ENCODE measurements at places on chromosomes 2 and 18.

DNA sequence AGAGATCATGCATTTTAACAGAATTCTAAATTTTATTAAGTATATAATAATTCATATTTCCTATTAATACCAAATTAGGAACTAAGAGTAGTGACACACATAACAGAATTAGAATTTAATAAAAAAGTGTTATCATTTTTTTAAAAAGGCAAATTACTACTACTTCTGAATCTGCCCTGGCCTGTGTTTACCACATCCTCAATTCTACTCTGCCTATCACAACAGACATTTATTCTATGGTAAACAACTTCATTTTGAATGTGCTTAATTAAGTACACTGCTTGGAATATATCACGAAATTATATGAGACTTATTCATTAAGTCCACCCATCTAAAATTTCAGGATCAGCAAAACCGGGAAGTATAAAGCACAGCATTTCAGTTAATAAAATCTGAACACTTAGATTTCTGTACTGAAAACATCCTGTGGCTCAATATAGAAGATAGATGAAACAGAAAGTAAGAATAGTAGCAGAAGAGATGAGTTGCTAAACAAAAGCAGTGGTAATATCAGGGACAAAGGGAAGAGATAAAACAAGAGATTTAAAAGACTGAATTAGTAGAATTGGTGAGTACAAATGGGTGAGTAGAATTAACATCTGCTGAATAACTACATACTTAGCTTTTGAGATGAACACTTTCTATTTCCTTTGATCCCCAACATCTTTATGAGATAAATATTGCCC is 3.7 kb downstream of the SMC6 start:
- DNase-seq: no peak

DNA sequence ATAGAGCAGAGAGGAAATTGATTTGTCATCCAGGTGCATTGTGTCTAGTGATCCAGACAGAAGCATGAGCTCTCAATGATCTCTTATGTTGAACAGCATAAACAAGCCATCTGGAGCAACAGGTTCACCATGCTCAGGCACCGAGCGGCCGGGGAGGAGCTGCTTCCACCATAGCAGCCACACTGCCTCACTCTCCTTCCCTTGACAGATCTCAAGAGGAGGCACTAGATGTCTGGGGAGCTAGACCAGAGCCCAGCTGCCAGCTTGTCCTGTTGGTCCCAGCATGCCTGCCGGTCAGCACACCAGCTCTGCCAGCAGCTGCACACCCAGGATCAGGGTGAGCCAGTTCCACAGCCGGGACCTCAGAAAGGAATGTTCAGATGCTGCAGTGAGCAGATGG is 17.5 kb upstream of the LONRF2 start:
- no peak for DNase-seq

DNA sequence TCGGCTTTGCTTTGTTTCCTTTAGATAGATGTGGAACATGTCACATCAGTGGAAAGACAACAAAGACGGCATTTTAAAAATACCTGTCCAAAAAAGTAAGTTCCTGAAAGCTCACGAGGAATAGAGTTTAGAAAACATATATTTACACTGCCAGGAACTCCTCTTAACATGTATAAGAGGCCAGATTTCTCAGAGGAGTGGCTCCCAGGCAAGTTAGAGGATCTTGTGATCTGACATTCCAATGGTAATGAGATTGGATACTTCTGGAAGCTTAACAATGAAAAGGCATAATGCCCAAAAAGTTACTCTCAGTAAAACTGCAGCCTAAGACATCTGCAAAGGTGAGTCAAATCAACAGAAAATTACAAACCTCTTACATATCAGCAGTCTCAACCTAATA is 77.1 kb downstream of the CYRIA start:
- no peak for DNase-seq

DNA sequence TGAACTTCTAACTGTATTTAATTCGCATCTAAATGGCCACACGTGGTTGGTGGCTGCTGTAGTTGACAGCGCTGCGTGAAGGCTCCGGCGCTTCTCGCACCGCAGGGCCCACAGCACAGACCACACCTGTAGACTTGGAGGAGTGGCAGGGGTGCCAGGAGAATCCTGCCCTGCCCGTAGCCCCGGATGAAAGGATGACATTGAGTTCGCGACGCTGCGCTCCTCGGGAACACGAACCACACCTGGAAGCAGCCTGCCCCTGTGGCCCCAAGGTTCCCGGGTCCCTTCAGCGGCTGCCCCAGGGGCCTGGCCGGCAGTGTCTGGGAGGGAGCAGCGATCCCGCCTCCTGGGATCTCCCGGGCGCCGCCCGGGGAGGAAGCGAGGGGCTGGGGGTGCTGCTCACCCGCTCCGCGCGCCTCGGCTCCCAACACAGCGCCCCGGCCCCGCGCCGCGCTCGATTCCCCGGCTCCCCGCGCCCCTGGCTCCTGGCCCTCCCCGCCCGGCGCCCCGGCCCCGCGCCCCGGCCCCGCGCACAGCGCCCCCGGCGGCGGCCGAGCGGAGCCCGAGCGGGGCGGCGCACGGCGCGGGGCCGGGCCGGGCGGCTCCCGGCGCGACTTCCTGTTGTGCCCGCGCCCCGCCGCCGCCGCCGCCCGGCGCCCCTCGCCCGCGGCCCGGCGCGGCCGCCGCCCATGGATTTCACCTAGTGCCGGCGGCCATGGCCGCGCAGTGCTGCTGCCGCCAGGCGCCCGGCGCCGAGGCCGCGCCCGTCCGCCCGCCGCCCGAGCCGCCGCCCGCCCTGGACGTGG is at the start of gene RNPEPL1:
TSS of gene RNPEPL1 (plus strand) at position 613 of the 806 bp plus-strand sequence. CDS start at position 716, 103 bp downstream.
- no peak for DNase-seq

GRCh38 chr2:9215680-9216079 is 9.1 kb downstream of the ASAP2 start:
- no peak for DNase-seq

DNA sequence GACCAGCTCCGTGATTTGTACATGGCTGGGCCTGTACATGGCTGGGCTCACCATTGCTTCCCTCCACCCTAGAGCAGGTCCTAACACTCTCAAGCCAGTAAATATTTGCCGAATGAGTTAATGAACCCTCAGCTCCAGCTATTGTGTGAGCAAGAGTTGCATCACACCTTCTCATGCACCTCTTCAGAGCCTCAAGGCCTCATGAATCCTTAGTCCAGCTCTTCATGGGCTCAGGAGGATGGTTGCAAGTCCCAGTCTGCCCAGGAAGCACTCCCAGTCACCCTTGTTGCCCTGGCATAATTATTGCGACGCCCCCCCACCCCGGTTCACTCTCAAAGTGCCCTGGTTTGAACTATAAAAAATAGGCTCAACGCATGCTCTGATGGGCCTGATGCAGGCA is 30.1 kb upstream of the GNAL start:
- no peak for DNase-seq

Data from HCEC 1CT (cell line).